ENCODE measurements at places on chromosomes 1 and 21.
A peak's percentile ranks its signal among the peaks of the same experiment; 100 is the strongest.

- DNase-seq = peak; percentile 54
Measured at GRCh38 chr1:160168609-160169369, 17.4 kb downstream of the ATP1A4 start.

DNA sequence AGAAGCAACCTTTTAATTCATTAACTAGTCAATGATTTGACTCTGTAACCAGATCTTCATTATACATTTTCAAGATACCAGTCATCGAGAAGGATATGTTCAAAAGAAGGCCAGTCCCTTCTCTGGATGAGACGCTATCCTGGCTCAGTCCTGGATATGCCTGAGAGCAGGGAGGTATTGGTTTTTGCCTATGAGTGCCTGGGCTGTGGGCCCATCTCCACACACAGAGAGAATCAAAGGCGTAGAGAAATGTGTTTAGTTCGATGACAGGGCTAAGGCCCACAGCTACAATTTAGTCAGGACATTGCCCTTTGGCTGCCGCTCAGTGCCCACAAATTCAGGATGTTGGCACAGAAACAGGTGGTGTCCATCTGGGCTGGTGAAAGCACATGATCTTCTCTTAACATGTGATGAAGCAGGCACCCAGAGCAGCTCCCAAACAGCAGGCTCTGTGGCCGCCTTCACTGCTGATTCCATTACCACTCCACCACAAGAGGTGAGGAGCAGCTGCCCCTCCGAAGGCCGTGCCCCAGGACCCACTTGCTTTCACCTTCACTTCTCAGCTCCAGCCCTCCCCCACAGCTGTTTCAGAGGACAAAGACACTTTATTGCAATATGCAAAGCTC, 24.7 kb downstream of the ACKR1 start:
- no peak for DNase-seq

DNA sequence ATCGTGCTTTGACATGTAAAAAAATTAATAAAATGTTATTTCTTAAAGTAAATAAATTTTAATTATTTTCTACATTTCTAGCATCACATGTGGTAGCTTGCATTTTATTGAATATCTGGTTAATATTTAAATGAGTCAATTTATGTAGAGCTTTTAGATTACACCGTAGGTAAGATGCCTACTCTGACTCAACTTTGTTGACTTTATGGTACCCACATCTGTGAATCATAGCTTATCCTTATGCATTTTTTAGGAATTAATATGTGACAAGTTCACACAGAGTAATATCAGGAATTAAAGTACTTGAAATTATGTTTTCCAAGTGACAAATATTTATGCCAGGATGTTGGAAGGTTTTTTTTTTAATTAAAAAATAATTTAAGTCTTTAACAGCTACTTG, 120.7 kb downstream of the LEPR start:
- no peak for DNase-seq

DNA sequence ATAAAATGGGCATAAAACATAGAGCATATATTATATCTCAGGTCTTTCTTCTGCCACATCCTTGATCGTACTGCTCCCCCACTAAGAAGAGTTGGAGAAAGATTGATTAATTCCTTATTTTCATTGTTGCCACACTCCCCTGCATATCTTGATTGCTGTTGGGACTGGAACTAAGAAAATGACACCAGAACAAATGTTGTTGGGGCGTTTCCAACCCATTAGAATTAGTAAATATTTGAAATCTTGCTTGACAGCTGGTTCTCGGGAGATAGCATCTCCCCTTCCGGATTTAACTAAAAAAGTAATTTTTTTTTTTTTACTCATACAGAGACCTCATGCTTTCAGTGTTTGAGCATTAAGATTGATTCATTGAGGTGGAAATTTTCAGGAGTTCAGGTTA, 493.0 kb upstream of the PLXNA2 start:
- no peak for DNase-seq

DNA sequence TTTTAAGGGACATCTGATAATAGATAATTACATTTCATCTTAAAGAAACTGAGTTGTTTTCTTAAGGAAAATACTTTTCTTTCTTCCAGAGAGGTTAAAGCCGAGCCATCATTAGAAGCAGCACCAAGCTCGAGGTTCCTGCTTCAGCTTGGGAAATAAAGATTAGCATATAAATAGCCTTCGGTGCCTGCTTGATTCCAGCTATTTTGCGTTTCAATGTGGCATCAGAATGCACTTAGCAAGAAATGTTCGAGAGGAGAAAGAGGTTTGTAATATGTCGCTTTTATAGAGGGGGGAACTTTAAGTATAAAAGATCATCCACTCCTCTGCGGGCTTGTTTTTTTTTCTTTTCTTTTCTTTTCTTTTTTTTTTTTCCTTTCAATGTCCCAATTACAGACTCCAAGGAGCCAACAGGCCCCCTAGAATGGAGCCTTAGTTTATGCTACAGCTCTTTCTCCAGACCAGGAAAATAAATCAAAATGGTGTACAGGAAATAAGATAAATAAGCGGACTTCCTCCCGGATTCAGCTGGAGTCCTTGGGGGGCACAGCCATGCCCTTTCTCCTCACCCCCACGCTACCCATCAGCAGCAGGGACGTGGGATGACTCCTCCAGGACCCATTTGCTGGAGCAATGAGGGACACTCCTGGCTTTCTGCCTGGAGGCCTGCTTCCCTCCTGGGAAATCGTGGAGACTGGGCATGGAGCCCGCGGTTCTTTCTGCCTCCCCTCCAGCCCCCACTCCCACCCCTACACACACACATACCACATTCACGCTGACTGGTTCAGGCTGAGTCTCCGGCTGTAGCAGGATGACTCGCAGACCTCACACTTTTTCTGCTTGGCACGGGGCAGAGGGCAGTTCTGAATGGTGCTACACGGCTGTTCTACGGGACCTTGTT, 131.6 kb downstream of the RRAGC start:
- DNase-seq = peak; percentile 42
